ENCODE measurements at places on chromosomes 12 and 14.

GRCh38 chr14:55398679-55399078 lies 13.0 kb downstream of the ATG14 start:
- no peak for DNase-seq

- no peak for DNase-seq
These were observed 47.5 kb downstream of the IFNG start for GRCh38 chr12:68111995-68112394.

DNA sequence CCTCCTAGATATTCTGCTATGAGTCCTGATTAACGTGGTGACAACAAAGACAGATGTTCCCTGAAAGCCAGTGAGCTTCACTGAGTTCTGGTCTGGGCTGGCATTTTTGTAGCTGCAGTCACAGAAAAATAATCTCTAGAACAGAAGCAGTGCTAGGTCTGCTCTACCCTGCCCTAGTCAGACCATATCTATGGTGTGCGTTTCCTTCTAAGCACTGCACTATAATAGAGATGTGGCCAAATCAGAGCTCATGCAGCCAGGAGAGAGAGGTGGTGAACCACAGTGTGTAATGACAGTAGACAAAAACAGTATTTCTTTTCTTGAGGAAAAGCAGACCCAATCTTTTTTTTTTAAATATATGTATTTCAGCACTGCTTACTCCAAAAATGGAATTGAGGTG lies 76.3 kb downstream of the CMAS start:
- DNase-seq = no peak

DNA sequence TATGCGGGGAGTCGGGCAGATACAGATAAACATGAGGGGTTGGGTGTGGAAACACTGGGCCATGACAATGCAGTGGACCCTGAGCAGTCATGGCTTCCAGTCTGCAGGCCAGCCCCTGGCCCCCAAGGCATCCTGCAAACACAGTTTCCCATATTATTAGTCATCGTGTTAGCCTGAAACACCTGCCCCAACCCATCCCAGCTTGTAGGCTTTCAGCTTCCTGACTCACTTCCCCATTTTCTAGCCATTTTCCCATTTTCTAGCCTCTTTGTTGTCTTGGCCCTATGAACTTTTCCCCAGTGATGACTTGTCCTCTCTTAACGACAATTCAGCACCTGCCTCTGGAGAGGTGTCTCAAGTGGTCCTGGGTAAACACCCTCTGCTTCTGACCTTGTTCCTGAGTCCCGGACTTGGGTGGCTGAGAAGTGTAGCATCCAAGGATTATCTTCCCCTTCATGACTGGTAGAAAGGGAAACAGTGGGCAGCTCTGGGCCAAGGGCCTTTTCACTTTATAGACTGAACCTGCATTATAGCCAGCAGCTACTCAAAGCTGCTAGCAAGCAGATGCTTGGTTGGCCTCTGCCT lies 4.3 kb upstream of the PGF start:
- DNase-seq = no peak

DNA sequence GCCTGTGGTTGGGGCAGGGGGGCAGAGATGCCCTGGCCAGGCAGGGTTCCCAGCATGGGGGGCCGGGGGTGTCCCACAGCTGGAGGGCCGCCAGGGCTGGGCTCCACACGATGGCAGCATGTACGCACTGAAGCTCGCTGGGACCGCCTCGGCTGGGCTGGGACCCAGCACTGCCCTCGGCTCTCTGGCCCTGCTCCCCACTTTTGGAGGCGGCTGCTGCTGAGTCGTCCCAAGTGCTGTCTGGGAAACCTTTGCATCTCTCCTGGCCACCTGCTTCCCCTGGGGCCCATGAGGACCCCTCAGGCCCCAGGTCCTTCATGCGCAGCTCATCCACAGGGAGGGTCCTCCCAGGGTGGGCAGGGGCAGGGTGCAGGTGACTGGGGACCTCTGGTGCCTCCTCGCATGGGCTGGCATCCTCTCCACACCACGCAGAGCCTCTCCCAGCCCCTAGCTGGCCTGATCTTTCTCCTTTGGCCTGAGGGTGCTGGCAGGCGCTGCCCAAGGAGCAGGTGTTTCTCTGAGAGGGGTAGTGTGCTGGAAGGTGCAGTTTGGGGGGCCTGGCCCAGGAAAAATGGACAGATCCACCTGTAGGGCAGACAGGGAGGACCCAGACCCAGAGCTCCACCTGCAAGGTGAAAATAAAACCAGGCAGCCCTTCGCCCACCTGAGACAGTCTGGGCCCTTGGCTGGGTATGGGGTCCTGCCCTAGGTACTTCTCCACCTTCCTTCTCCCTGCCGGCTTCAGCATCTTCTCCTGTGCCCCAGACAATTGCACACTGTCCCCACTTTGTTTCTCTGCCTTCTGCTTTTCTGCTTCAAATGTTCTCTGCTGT lies 46.9 kb downstream of the DLK1 start:
- DNase-seq = no peak

- no peak for DNase-seq
These were observed 32.8 kb downstream of the ARHGAP5 start for GRCh38 chr14:32109676-32110547.

GRCh38 chr14:96588410-96589257 lies 86.5 kb downstream of the PAPOLA start:
- no peak for DNase-seq

- DNase-seq = no peak
These were observed 11.6 kb upstream of the UNC119B start for GRCh38 chr12:120698665-120699064.

GRCh38 chr12:25971654-25972041 lies 13.2 kb downstream of the RASSF8 start:
- no peak for DNase-seq

DNA sequence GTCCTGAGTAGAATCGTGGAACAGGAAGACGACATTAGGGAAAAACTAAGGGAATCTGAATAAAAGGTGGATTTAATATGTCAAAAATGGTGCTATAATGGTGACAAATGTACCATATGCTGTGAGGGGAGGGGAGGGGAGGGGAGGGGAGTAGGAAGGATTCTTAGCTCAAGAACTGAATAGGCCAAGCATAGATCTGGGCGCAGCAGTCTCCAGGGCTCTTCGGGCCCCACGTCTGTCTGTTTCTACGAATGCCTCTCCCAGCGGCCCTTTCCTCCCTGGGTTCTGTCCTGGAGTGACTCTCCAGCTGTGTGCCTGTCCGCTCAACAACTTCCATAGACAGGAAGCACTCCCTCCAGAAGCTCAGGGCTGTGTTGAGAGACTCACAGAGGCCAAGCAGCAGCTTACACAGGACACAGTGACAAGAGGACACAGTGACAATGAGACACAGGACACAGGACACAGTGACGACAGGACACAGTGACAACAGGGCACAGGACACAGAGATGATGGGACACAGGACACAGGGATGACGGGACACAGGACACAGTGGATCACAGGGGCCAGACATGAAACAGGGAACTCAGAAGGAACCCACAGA lies 42.4 kb upstream of the PPP2R5C start:
- no peak for DNase-seq

GRCh38 chr12:18723752-18724151 lies 14.1 kb downstream of the PLCZ1 start:
- no peak for DNase-seq

- no peak for DNase-seq
These were observed 9.9 kb upstream of the LBHD2 start for GRCh38 chr14:103073876-103074728.

DNA sequence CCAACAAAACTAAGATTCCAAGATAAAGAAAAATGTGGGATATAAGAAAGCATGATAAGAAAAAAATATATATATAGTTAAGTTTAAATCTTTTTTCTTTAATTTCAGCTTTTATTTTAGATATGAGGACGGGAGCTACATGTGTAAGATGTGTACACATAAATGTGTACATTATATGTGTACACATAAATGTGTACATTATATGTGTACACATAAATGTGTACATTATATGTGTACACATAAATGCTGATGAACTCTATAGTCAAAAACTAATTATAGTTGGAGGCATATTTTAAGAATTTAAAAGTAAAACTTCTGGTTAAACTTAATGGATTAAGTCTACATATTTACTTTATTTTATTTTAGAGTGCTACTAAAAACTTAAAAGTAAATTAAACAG lies 123.6 kb downstream of the BTG1 start:
- DNase-seq = no peak

- no peak for DNase-seq
These were observed 856 bp upstream of the EIF4B start for GRCh38 chr12:53005215-53005985.
